Osteocyte (in vitro differentiated cells): ENCODE measurements at places on chromosomes 7 and 10. TPM values are rescaled to one million over a fixed set of nuclear protein-coding genes. Genes with fewer than 3 reads are reported as not detected.

The EBF3 gene
- 0.59 and 0.63 TPM in 2 replicates for total RNA-seq

The TAF5 gene
- total RNA-seq = 4.2 and 4.5 TPM in 2 replicates

The PDK4 gene
- 0.56 and 1.1 TPM in 2 replicates for total RNA-seq

The PNLIPRP1 gene
- total RNA-seq = not detected in 2 replicates

The CCDC136 gene
- total RNA-seq = 10.8 and 13.3 TPM in 2 replicates

The GRID2IP gene
- total RNA-seq = 0.10 and 0.13 TPM in 2 replicates

The ENO4 gene
- 0.70 and 0.76 TPM in 2 replicates for total RNA-seq

The SEMA3C gene
- 74.1 and 77.5 TPM in 2 replicates for total RNA-seq

GRCh38 chr7:158447151-158447505, 140.5 kb downstream of the PTPRN2 start:
- H3K4me1 ChIP-seq = no peaks in the 10 kb centered on the region
- no peak overlapping the region for H3K27ac ChIP-seq
- H3K36me3 ChIP-seq = no peaks in the 10 kb centered on the region
- DNase-seq = no peak

DNA sequence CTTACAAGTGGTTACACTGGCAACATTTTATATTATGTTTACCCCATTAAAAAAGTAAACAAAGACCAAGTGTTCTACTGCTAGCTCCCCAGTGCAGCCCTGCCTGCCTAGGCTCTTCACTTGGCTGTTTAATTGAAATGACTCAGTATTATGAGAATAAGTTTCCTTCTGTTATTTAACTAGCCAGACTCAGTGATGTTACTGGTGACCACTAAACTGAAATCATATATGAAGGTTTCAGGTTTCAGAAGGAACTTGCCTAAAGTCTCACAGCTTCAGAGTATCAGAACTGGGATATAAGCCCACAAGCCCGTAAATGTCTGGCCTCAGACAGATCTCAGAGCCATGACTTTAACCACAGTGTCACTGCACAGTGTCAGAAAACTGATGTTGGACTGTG, 66.8 kb upstream of the EXOC4 start:
- no peak overlapping the region for H3K27ac ChIP-seq
- no peaks in the 10 kb centered on the region for H3K36me3 ChIP-seq
- no peaks in the 10 kb centered on the region for H3K4me1 ChIP-seq
- H3K27me3 ChIP-seq = peaks cover 17% of the 10 kb centered on the region

DNA sequence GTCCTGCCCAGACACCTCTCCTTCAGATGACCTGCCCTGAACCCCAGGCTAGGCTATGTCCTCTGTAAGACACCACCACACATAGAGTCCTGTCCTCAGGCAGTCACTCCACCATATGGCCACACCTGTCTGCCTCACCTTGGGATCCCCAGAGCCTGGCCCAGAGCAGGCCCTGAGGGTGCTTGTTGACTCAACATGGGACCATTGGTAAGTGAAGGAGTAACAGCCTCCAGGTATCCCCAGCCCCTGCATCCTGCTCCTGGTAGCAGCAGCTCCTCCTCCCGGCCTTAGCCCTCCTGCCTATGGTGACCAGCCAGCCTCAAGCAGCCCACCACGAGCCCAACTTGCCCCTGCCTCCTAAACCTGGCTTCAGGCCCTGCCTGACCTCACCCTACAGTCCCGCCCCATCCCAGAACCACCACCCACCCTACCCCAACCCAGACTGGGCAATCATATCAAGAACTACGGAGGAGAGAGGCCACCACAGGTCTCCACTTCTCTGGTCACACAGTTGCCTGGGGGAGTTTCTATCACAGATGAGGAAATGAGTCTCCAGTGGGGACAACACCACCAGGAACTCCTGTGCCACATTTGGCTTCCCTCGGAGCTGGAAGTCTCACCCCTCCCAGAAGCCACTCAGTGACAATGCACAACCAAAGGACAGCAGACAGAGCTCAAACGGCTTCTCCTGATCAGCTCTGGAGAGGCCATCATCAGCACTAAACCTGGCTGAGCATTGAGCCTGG, 136.6 kb downstream of the GRID1 start:
- no peaks in the 10 kb centered on the region for H3K36me3 ChIP-seq
- no peaks in the 10 kb centered on the region for H3K4me1 ChIP-seq
- no peak for DNase-seq

DNA sequence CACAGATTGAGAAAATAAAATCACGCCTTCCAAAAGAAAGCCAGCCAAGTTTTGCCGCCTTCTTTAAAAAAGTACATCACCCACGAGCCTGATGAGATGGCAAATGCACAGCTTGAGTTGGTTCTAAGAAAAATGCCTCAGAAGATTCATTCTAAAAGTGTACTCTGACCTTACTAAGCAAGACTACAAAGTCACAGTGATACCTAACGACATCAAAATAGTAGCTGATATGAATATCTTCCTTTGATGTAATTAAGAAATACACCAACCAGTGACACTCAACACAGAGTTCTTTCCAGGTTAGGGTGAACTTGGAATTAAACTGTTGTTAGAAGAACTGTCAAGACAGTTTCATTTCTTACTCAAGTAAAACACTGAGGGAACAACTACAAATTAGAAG, 78.0 kb upstream of the AMPH start:
- no peak for DNase-seq
- no peaks in the 10 kb centered on the region for H3K4me1 ChIP-seq
- H3K4me3 ChIP-seq = no peak overlapping the region
- no peaks in the 10 kb centered on the region for H3K36me3 ChIP-seq
- peaks cover 10% of the 10 kb centered on the region for H3K27me3 ChIP-seq

- no peaks in the 10 kb centered on the region for H3K4me1 ChIP-seq
- H3K36me3 ChIP-seq = no peaks in the 10 kb centered on the region
- DNase-seq = no peak
- H3K4me3 ChIP-seq = no peak overlapping the region
Observed at GRCh38 chr7:154347700-154348266, 295.6 kb downstream of the DPP6 start.

DNA sequence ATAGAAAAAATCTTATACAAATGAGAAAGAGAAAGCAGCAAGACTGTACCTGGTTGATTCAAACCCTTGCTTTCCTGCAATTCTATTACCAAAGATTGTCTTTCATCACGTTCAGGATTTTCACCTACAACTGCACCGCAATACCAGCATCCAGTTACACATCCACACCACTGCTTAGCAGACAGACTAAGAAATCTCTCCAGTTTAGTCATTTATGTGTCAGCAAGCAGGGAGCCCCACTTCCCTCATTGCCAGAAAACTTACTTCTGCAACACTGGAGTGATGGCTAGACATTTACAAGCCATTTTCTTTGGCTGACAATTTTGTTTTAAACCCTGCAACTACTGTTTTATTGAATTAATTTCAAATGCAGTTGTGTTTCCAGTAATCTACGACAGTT, 359.6 kb upstream of the MEOX2 start:
- no peaks in the 10 kb centered on the region for H3K27me3 ChIP-seq
- no peak overlapping the region for H3K27ac ChIP-seq
- H3K4me3 ChIP-seq = no peak overlapping the region
- no peaks in the 10 kb centered on the region for H3K4me1 ChIP-seq
- no peak for DNase-seq

- peaks cover 59% of the 10 kb centered on the region for H3K27me3 ChIP-seq
- H3K4me1 ChIP-seq = no peaks in the 10 kb centered on the region
- H3K4me3 ChIP-seq = no peak overlapping the region
- DNase-seq = no peak
- no peaks in the 10 kb centered on the region for H3K36me3 ChIP-seq
- no peak overlapping the region for H3K27ac ChIP-seq
Observed at GRCh38 chr7:30700941-30701340, 18.7 kb upstream of the CRHR2 start.

DNA sequence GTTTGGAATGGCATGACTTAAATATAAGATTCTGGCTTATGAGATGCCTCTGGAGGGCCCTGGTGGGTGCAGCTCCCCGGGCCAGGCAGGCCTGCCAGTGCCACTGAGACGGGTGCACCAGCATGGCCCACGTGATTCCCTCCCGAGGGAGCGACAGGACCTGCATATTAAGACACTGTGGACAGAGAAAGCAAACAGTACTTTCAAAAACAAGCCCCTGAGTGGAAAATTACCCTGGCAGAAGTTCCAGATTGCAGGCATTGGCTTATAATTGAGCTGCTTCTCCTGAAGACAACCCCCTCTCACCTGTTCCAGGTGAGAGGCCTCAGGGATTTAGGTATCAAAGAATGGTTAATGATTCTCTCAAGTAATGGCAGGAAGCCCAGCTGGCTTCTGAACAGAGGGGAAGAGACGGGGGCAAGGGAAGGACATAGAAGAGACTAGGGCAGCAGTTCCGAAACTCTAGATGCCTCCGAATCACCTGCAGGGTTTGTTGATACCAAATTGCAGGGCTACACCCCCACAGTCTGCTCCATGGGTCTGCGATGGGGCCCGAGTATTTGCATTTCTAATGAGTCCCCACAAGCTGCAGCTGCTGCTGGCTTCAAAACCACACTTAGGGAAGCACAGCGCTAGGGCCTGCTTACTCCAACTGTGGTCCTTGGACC, 66.0 kb upstream of the DOCK1 start:
- no peak overlapping the region for H3K4me3 ChIP-seq
- peak; percentile 75 for DNase-seq

GRCh38 chr10:1809139-1809741, 71.9 kb upstream of the ADARB2 start:
- H3K27me3 ChIP-seq = peaks cover 22% of the 10 kb centered on the region
- no peaks in the 10 kb centered on the region for H3K36me3 ChIP-seq
- H3K4me1 ChIP-seq = no peaks in the 10 kb centered on the region
- no peak for DNase-seq
- no peak overlapping the region for H3K4me3 ChIP-seq

GRCh38 chr10:50807851-50808776, 68.4 kb downstream of the ASAH2B start:
- no peak overlapping the region for H3K4me3 ChIP-seq
- no peak for DNase-seq
- peaks cover 30% of the 10 kb centered on the region for H3K27me3 ChIP-seq
- no peaks in the 10 kb centered on the region for H3K4me1 ChIP-seq

DNA sequence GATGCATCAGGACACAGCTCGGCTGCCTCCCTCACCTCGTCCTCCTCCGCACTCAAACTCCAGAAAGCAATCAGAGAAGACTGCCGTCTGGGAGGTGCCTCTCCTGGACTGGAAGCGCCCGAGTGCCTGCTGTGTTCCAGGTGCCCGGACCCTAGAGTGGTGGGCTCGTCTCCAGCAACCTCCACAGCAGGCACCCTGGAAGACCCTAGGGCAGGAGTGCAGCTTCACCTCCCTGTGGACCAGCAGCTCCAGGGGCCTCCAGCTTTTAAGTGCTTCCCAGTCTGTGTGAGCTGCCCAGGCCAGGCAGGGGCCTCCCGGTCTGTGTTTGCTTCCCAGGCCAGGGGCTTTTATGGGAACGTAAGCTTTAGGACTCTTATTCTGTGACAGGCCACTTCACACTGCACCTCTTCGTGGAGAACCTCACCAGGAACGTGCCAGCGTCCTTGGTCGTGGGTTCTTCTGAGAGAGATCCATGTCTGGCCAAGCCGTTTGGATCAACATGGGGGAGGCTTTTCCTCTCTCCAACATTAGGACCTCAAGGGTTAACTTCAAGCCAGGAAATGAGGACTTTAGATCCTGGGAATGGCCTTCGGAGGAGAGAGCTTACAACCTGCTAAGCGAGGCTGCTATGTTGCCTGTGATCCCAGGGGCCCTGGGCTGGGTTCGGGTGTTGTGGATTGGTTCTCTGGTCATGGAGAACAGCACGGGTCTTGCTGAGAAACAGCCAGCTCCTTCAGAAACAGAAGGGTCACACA, 5.9 kb upstream of the PWWP2B start:
- DNase-seq = no peak
- H3K36me3 ChIP-seq = no peaks in the 10 kb centered on the region
- H3K27ac ChIP-seq = no peak overlapping the region
- no peaks in the 10 kb centered on the region for H3K27me3 ChIP-seq
- H3K4me1 ChIP-seq = peaks cover 21% of the 10 kb centered on the region

- peaks cover 11% of the 10 kb centered on the region for H3K4me1 ChIP-seq
- H3K4me3 ChIP-seq = no peak overlapping the region
- no peak for DNase-seq
- H3K27me3 ChIP-seq = no peaks in the 10 kb centered on the region
Observed at GRCh38 chr10:132565516-132566209, 28.1 kb downstream of the INPP5A start.

DNA sequence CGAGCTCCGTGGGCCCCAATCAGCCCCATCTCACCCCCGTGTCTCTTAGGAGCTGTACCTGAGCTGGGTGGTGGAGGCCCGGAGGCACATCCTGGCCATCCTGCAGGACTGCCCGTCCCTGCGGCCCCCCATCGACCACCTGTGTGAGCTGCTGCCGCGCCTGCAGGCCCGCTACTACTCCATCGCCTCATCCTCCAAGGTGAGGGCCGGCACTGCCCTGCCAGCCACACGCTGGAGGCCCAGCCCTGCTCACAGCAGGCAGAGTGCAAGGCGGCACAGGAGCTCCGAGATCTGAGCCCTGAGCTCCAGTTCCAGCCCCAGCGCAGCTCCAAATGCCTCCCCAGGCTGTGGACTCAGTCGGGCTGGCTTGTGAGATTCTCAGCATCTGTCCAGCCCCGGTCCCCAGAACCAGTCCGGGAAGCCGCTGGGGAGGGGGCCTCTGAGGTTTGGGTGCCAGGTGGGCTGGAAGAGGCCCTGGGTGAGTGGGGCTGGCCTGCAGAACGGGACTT, 9.3 kb downstream of the TMEM120A start:
- peaks cover 9% of the 10 kb centered on the region for H3K36me3 ChIP-seq
- no peak overlapping the region for H3K4me3 ChIP-seq
- H3K27me3 ChIP-seq = no peaks in the 10 kb centered on the region
- no peak for DNase-seq
- H3K27ac ChIP-seq = no peak overlapping the region

- no peaks in the 10 kb centered on the region for H3K27me3 ChIP-seq
- no peak overlapping the region for H3K27ac ChIP-seq
- peaks cover 88% of the 10 kb centered on the region for H3K36me3 ChIP-seq
- DNase-seq = no peak
- H3K4me3 ChIP-seq = no peak overlapping the region
Observed at GRCh38 chr10:14918964-14919363, 34.9 kb downstream of the DCLRE1C start.
